ENCODE measurements at places on chromosomes 4 and X. TPM values are rescaled to one million over a fixed set of nuclear protein-coding genes. Genes with fewer than 3 reads are reported as not detected.

SGCB gene
- polyA plus RNA-seq = 49.9 TPM

FAM47A gene
- polyA plus RNA-seq = not detected

TEX11 gene
- 0.17 TPM for polyA plus RNA-seq

GC gene
- polyA plus RNA-seq = 0.18 TPM

HAUS7 gene
- polyA plus RNA-seq = 27.5 TPM

PPP1R2C gene
- not detected for polyA plus RNA-seq

SOWAHD gene
- polyA plus RNA-seq = 0.38 TPM

SOD3 gene
- polyA plus RNA-seq = 7.7 TPM

PPP4R3C gene
- polyA plus RNA-seq = not detected

TCEAL5 gene
- 14.6 TPM for polyA plus RNA-seq

PORCN gene
- polyA plus RNA-seq = 7.0 TPM

GRPR gene
- polyA plus RNA-seq = 0.50 TPM

HELT gene
- not detected for polyA plus RNA-seq

HTR2C gene
- 2.1 TPM for polyA plus RNA-seq

FAM199X gene
- 45.8 TPM for polyA plus RNA-seq

GAGE12E gene
- polyA plus RNA-seq = not detected

DCHS2 gene
- 8.4 TPM for polyA plus RNA-seq

TMSB15B gene
- 31.0 TPM for polyA plus RNA-seq

PROM1 gene
- polyA plus RNA-seq = 44.6 TPM

SLC25A6 gene
- polyA plus RNA-seq = 438 TPM

GCNA gene
- 2.9 TPM for polyA plus RNA-seq

KIAA1210 gene
- polyA plus RNA-seq = 1.5 TPM

TCEAL6 gene
- polyA plus RNA-seq = 0.25 TPM

POLN gene
- polyA plus RNA-seq = 6.6 TPM

ELOVL6 gene
- 38.2 TPM for polyA plus RNA-seq

NPNT gene
- 199 TPM for polyA plus RNA-seq

TREX2 gene
- 0.37 TPM for polyA plus RNA-seq

TBC1D14 gene
- polyA plus RNA-seq = 64.9 TPM

FGF5 gene
- 0.03 TPM for polyA plus RNA-seq

HERC5 gene
- polyA plus RNA-seq = 6.0 TPM

RNF128 gene
- 13.9 TPM for polyA plus RNA-seq

SAGE1 gene
- polyA plus RNA-seq = not detected

MAGEA12 gene
- polyA plus RNA-seq = not detected

NUDT10 gene
- 11.8 TPM for polyA plus RNA-seq

JCHAIN gene
- 0.96 TPM for polyA plus RNA-seq

CCDC160 gene
- polyA plus RNA-seq = 11.6 TPM

ZNF711 gene
- 96.3 TPM for polyA plus RNA-seq

GAGE13 gene
- polyA plus RNA-seq = not detected

BMX gene
- polyA plus RNA-seq = 0.55 TPM

H2BW2 gene
- 1.6 TPM for polyA plus RNA-seq

PPM1K gene
- 23.0 TPM for polyA plus RNA-seq

ASB9 gene
- 13.3 TPM for polyA plus RNA-seq

GLOD5 gene
- 0.81 TPM for polyA plus RNA-seq

ENPEP gene
- polyA plus RNA-seq = 222 TPM

DUX4 gene
- polyA plus RNA-seq = not detected

Measured in left kidney (tissue), 8 donors.